Umbilical cord (tissue), 2 donors: ENCODE measurements at places on chromosomes 12 and 14.

DNA sequence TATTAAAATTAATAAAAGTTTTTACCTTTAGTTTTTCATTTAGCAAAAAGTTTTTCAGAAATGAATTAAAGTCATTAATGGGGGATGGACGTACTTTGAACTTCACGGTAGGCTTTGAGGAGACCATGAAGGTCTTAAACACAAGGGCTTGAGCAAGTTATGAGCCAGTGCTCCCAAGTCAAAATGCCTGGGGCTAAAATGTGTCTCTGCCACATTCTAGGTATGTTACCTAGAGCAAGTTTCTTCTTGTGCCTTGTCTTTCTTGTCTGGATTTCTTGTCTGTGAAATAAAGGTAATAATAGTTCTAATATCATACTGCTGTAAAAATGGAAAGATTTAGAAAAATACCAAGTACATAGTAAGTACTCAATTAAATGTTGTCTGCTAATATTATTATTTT lies 132.7 kb upstream of the USP15 start:
- DNase-seq = no peak

GRCh38 chr14:89728964-89729363 lies 225.6 kb downstream of the EFCAB11 start:
- no peak for DNase-seq

- no peak for DNase-seq
Observed at GRCh38 chr12:123498126-123498825, 35.2 kb downstream of the RILPL1 start.

GRCh38 chr12:70785896-70786295 lies 134.6 kb downstream of the PTPRR start:
- DNase-seq = no peak

DNA sequence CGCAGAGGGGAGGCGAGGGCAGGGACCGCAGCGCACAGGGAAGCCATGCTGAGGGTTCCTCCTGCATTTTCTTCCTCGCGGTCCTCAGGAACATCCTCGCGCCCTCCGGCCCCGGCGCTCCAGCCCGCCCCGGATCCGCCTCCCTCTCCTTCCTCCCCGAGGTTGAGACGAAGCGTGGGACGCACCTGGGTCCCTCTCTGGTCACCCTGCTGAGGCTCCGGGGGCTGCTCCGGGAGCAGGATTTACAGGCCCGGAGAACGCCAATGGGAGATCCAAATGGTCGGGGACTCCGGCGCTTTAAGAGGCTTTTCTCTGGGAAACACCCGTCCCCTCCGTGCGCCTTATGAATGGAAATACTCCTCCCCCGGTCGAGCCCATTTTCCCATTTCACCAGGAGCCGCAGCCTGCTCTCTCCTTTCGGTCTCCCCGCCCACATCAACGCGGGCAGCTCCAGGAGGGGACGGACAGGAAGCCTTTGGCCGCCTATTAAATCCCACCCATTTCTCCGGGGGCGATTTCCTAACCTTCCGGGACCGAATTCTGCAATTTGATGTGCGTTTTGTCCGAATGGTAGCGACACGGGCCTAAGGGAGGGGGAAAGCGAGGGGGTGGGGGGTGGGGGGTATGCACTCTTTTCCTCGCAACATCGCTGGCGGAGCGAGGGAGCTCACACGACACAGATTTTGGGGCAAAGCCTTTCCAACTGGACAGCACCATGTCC lies at the start of gene UNC79:
Gene UNC79 (plus strand): TSS at position 625 of the 721 bp plus-strand sequence. CDS start 91 bp downstream, at position 716.
- peak; percentile 1 for DNase-seq

DNA sequence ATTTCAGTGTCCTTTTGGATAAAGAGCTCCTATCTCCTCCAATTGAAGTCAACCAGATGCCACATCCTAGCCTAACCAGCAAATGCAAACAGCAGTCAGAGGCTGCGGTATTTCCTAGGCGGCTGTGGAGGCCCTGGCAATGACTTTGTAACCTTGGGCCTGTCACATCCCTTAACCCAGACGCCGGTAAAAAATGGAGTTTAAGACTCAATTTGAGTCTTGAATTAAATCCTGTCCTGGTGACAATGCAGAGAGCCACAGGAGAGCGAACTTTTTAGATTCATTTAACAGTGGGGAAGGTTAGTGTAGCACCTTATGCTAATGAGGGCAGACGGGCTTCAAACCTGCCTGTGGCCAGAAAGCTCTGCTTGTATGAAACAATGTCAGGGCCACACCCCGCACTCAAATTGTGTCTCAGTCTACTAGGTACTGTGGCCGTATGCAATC lies 1.3 kb downstream of the C12orf75 start:
- no peak for DNase-seq

DNA sequence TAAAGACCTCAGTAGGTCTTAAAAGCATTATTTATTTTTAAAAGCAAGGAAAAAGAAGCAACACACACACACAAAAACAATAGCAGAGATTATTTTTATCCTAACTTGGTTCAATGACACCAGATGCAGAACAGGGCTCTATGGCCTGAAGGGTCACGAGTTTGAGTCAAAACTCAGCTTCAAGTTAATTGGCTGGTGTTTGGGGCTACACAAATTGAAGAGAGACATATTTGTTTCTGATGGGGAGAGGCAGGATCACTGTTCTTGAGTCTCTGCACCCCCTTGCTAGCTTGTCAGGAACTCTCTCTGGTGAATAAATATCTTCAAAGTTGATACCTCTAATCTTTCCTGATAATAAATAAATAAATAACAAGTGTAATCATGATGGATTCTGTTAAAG lies 466.1 kb downstream of the PRKD1 start:
- no peak for DNase-seq

DNA sequence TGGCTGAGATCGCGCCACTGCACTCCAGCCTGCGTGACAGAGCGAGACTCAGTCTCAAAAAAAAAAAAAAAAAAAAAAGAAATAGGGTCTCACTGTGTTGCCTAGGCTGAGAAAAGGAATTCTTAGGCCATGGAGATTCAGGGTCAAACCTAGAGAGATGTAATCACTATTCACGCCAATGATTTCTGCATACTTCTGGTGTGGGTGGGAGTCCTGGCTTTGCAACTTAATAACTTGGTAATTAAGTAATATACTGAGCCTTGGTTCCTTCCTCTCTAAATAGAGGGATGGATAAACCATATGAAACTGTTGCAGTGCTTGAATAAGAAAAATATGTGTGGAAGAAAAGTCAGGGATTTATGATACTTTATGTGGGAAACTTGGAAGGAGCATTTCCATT lies 2.7 kb downstream of the ZNF410 start:
- no peak for DNase-seq

DNA sequence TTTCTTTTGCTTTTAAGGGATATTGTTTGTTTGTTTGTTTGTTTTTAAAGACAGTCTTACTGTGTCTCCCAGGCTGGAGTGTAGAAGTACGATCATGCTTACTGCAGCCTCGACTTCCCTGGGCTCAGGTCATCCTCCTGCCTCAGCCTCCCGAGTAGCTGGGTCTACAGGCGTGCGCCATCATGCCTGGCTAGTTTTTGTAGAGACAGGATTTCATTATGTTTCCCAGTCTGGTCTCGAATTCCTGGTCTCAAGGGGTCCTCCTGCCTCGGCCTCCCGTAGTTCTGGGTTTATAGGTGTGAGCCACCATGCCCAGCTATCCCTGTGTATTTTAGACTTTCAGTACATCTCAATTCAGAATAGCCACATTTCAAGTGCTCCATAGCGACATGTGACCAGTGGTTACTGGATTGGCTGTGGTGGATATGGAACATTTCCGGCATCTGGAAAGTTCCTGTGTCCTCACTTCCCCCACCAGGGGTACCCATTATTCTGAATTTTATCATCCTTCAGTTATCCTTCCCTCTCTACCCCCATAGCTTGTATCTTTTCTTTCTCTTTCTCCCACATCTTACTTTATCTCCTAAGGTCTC lies 61.1 kb downstream of the HRK start:
- DNase-seq = no peak

DNA sequence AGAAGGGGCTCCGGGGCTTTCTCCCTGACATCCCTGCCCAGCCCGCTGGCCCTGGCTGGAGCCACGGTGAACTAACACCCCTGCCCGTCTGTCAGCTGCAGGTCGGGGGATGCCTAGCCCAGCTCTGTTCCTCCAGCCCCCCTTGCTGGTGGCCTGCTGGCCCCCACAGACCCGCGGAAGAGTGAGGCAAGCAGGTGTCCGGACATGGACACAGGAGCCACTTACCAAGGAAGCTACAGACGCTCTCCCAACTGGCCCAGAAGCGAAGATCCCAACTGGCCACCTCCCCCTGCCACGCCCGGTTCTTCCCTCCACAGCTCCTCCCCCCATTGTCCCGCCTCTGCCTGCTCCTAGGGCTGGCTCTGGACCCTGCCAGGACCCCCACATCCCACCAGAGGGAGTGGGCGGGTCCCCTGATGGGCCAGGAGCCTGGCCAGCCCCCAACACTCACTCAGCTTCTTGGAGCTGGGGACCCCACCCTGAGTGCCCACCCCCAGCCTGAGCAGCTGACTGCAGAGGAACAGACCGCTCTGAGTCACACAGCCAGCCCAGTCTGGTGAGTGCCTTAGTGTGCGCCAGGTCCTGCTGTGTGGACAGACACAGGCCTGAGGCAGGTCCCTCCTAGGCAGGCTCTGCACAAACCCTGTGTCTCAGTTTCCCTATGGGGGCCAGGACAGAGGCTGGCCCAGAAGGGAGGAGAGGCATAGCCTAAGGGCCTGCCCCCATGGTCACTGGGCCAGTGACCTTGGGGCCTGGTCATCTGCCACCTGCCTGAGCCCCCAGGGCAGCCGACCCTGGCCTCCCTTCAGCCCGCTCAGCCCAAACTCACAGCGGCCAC lies 7.7 kb downstream of the AHNAK2 start:
- DNase-seq = peak; percentile 90

GRCh38 chr14:24094841-24095270 lies 745 bp downstream of the PCK2 start:
- no peak for DNase-seq

DNA sequence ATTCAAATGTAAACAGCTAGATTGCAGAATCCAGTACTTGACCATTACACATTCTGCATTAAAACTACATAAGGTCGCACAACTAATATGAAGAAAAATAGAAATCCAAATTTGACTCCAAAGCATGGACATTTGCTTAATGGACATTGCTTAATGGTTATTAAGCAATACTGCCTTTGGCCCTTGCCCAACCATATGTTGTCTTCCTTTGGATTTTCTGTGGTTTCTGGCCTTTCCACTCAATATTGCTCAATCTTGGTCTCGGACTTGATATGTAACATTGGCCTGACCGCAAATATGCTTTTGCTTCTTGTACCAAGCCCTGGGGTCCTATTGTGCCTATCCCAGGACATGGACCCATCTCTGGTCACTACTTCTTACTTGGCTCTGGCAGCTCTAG lies 67.2 kb downstream of the PTPRR start:
- peak; percentile 46 for DNase-seq

DNA sequence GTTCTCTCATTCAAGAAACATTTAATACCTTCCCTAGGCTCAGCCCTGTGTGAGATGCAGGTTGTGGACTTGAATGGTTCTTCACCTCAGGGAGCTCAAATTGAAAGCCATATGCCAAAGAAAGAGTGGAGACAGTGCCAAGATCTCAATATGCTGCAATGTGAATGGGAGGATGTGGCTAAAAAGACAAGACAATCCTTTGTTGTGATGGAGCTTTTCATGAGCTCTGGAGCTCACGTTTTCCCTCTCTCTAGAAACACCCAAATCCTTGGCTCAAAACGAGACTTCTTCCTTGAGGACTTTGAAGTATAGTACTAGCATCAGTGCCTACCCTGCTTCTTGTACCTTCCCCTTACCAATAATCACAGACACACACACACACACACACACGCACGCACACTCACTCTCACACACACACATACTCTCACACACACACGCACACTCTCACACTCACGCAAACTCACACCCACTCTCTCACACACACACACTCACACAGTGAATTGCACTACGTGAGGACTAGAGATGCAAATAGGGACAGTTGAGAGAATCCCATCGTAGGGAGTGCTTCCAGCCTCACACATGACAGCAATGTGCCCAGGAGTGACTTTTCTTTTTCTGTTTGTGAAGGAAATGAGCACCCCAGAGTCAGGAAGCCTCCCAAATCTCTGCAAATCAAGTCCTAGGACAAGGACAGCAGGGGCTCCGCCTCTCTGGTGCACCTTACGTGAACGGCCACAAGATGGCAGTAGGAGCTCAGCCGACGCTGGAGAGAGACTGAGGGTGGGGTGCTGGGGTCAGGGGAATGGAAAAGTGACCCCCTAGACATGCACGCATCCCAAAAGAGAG lies 231.4 kb downstream of the PCNX1 start:
- peak; percentile 51 for DNase-seq

- DNase-seq = no peak
Observed at GRCh38 chr14:51081209-51081608, 13.7 kb downstream of the TRIM9 start.

- DNase-seq = no peak
Observed at GRCh38 chr14:50762931-50763300, 68.0 kb downstream of the NIN start.

- DNase-seq = no peak
Observed at GRCh38 chr12:100114574-100114973, 28.1 kb downstream of the BLTP3B start.

GRCh38 chr12:112846619-112847018 lies 55.1 kb downstream of the RPH3A start:
- DNase-seq = no peak

DNA sequence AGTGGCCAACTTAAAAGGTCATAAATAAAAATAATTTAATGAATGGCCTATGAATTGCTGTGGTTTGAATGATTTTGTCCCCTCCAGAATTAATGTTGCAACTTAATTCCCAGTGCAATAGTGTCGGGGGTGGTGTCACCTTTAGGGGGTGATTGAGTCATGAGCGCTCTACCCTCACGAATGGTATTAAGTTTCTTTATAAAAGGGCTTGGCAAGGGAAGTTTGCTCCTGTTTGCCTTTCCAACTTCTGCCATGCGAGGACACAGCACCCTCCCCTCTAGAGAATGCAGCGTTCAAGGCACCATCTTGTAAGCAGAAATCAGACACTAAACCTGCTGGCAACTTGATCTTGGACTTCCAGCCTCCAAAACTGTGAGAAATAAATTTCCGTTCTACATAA lies 253.3 kb downstream of the ATXN7L3B start:
- DNase-seq = no peak

DNA sequence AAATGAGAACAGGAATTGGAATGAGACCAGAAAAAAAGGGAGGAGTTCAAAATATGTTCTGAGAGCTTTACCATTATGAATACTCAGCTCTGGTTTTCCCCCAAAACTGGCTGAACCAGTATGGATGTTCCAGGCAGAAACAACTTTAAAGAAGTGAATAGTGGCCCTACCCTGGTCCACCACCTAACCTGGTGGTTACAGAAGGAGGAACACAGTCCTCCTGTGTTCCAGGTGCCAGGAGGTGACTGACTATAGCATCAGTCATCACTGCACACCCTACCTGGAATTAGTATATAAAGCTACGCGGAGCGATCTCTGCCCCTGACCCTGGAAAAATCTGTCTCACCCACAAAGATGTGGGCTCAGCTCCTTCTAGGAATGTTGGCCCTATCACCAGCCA lies at the start of gene A2ML1:
Gene A2ML1 (plus strand): TSS at position 324 of the 400 bp plus-strand sequence. CDS start 31 bp downstream, at position 355.
- DNase-seq = peak; percentile 26

- DNase-seq = peak; percentile 72
Observed at GRCh38 chr12:90027889-90028634, 319.4 kb upstream of the ATP2B1 start.

GRCh38 chr14:77195766-77196165 lies 14.2 kb downstream of the TMEM63C start:
- no peak for DNase-seq

GRCh38 chr12:106601031-106601430 lies 18.2 kb downstream of the RFX4 start:
- DNase-seq = no peak
